ENCODE measurements at places on chromosomes 12 and 14.

GRCh38 chr12:98572010-98572409 is 21.5 kb upstream of the SLC25A3 start:
- DNase-seq = no peak

- DNase-seq = no peak
Measured at GRCh38 chr12:6416596-6416995, 28.2 kb upstream of the CD27 start.

- no peak for DNase-seq
Measured at GRCh38 chr12:84701041-84701440, 211.6 kb downstream of the SLC6A15 start.

DNA sequence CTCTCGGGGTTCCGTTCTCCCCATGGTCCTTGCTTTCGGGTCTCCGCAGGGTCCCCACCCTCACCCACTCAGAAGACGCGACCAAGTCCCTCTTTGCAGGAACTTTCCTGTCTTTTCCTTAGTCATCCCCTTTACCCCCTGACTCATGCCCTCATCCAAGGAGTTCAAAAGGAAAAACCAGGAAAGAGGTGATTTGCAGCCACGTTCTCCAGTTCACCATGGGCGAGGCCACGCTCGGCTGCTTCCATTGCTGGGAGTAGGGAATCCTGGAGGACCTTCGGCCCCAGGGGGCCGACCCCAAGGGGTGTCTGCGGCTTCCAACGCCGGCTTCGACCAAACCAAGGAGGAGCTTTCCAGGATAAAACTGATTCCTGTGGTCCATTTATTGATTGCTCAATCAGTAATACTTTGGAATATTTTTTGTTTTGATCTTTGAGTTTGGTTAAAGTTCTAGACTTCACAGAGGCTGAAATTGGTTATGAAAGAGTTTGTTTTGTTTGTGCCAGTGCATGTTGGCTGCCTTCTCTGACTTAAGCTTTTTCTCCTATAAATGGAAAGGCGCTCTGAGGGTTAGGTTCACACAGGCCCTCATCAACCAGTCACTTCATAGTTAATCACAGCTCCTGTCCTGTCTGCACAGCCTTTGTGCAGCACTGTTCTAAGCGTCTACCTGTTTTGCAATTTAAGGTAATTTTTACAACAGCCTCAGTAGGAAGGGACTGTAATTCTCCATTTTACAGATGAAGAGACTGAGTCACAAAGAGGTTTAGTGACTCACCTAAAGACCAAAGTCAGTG is 827 bp downstream of the ALDH2 start:
- DNase-seq = peak; percentile 12

DNA sequence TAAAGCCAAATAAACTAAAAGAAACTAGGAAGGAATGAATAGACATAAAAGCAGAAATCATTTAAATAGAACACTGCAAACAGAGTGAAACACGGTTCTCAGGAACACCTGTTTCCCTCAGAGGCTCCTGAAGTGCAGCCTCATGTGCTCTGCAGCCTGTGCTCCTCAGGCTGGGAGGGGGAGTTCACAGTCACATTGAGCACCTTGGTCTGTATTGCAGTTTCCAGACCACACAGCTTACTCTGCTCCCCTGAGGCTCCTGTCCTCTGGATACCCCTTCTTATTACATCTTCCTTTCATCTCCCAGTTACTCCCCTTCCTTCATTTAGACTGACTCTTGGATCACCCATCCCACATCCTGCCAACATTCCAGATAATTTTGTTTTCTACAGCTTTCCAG is 49.7 kb upstream of the DCD start:
- no peak for DNase-seq

DNA sequence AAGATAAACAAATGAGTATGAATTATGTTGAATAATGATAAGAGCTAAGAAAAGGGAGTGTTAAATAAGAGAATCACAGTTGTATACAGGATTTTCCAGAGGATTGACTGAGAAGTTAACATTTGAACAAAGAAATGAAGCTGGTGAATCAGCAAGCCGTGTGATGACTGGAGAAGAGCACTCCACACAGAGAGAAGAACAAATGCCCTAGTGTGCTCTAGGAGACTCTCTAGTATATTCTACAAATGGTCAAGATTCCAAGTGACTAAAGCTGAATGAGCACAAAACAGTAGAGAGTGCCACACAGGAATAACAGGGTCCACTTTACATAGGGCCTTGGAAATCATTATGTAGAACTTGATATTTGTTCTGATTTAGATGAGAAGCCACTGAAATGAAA is 587.1 kb upstream of the ATXN7L3B start:
- no peak for DNase-seq

DNA sequence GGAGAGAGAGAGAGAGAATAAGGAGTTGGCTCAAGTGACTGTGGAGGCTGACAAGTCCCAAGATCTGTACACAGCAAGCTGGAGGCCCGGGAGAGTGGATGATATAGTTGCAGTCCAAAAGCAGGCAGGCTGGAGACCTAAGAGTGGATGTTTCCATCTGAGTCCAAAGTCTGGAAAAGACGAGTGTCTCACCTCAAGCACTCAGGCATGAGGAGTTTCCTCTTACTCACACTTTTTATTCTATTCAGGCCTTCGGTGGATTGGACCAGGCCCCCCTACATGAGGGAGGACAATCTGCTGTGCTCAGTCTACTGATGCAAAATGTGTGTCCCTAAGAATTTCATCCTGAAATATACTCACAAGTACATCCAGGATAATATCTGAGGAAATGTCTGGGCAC is 484.6 kb downstream of the VRK1 start:
- DNase-seq = no peak

- no peak for DNase-seq
Measured at GRCh38 chr12:12331244-12331771, 18.7 kb downstream of the MANSC1 start.

- DNase-seq = no peak
Measured at GRCh38 chr14:104143521-104144452, 5.4 kb downstream of the KIF26A start.

GRCh38 chr12:52189376-52190174 is 2.2 kb downstream of the KRT80 start:
- DNase-seq = no peak

DNA sequence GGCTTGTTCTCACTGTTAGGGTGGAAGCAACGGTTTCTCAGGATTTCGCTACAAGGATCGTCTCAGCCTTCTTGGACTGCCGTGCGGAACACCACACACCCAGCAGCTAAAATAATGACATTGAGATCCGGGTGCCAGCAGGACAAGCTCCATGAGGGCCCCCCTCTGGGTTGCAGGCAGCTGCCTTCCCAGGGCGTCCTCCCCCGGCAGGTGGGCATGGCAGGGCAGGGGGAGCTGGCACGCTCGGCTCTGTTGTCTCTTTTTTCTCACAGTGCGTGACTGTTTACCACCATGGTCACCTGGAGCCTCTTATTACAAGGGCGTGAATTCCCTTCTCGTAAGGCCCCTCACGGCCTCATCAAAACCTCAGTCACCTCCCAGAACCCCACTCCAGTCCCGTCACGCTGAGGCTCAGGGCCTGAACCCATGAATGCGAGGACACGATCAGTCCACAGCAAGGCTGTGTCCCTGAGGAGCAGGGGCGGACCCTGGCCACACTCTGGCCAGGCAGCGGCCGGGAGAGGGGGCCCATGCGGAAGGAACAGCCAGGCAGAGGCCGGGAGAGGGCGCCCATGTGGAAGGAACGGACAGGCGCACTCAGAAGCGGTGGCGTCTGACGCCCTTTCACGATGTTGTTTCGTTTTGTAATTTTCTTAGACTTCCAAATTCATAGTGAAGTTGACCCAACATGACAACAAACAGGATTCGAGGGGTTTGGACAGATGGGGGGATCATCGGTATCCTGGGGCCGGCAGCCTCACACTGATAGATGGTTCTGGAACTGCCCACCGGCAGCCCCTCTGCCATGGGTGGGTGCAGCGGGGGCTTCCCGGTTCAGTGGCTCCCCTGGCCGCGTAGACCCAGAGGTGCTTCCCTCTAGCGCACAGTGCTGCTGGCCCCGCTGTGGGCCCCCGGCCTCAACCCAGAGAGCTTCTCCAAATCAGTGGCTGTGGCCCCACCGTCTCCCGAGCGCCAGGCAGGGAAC is 10.0 kb downstream of the LRCOL1 start:
- peak; percentile 23 for DNase-seq

- no peak for DNase-seq
Measured at GRCh38 chr12:52493172-52493571, at the start of gene KRT6A. Gene KRT6A, minus strand, starts transcription at chr12:52493257. Its CDS starts 69 bp downstream, at chr12:52493188.

- no peak for DNase-seq
Measured at GRCh38 chr12:6376079-6376869, 911 bp upstream of the SCNN1A start.

- no peak for DNase-seq
Measured at GRCh38 chr12:129964826-129965457, 61.1 kb upstream of the TMEM132D start.

- DNase-seq = no peak
Measured at GRCh38 chr12:131007031-131007739, 53.5 kb downstream of the ADGRD1 start.

DNA sequence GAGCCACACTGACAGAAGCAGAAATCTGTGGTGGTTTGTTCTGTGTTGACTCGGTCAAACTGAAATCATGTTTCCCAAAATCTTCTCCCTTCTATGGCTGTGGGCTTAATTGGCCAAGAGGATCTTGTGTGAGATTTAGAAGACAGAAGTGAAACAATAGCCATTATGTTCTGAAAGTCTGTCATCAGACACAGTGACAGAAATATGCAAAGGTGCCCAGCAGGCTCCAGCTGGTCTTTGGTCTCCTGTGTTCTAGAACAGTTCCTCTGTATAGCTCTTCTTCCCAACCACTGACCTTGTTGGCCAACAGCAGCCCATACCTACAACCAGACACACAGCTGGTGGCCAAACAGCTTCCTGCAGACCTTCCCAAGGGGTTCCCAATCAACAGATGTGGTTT is 25.0 kb upstream of the COCH start:
- no peak for DNase-seq

- no peak for DNase-seq
Measured at GRCh38 chr12:6310771-6311610, 509 bp downstream of the PLEKHG6 start.

GRCh38 chr14:103315941-103316340 is 18.1 kb upstream of the EIF5 start:
- no peak for DNase-seq

GRCh38 chr12:124383028-124383427 is 88.1 kb downstream of the RFLNA start:
- no peak for DNase-seq

DNA sequence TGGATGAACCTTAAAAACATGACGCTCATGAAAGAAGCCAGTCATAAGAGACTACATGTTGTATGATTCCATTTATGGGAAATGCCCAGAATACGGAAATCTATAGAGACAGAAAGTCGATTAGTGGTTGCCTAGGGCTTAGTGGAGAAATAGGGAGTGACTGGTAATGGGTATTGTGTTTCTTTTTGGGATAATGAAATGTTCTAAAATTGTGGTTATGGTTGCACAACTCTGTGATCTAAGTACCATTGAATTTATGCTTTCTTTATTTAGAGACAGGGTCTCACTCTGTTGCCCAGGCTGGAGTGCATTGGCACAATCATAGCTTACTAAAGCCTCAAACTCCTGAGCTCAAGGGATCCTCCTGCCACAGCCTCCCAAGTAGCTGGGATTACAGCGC is 8.0 kb downstream of the RBMS2 start:
- DNase-seq = no peak

Measured in HCT116 (cell line).